ENCODE measurements at places on chromosomes 13 and 19. TPM values are rescaled to one million over a fixed set of nuclear protein-coding genes. Genes with fewer than 3 reads are reported as not detected.

DNA sequence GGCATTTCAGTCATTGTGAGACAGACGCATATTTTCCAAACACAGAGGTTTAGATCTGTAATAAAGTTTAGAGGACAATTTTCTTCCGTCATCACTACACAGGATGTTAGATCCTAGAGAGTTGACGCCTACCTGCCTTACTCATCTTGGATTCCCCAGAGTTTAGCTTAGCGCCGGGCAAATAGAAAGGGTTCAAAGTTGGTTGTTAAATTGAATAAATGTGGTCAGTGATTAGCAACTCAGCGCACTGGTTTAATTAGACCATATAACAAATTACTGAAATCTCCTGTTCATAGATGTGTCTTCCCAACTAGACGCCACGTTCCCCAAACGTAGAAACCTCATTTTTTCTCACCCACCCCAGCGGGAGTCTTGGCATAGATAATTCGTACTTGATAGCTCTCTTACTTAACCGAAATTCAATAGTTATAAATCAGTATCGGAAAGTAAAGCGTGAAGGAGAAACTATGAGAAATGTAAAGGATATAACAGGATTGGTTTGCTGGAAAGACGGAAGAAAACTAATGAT, 726 bp upstream of the UFM1 start:
- H3K4me3 ChIP-seq, result peak overlapping the region; percentile 100
- H3K36me3 ChIP-seq, result peaks cover 9% of the 10 kb centered on the region
- no peak overlapping the region for H3K27ac ChIP-seq
- H3K27me3 ChIP-seq, result no peaks in the 10 kb centered on the region
- H3K4me1 ChIP-seq, result peaks cover 2% of the 10 kb centered on the region
- DNase-seq, result no peak

PEAK3 gene
- not detected for total RNA-seq

DNA sequence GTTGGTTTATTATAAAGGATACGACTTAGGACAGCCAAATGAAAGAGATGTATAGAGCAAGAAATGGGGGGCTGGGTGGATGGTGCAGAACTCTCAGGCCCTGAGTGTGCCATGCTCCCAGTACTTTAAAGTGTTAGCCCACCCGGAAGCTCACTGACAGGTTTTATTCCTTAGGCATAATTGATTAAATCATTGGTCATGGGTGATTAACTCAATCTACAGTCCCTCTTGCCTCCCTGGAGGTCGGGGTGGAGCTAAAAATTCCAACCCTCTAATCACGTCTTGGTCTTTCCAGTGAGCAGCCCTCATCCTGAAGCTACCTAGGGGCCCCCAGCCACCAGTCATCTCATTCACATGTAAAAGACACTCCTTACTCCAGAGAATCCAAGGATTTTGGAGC, 9.9 kb upstream of the LEUTX start:
- no peak overlapping the region for H3K27ac ChIP-seq
- no peaks in the 10 kb centered on the region for H3K36me3 ChIP-seq
- peaks cover 2% of the 10 kb centered on the region for H3K4me1 ChIP-seq
- no peaks in the 10 kb centered on the region for H3K27me3 ChIP-seq

DNA sequence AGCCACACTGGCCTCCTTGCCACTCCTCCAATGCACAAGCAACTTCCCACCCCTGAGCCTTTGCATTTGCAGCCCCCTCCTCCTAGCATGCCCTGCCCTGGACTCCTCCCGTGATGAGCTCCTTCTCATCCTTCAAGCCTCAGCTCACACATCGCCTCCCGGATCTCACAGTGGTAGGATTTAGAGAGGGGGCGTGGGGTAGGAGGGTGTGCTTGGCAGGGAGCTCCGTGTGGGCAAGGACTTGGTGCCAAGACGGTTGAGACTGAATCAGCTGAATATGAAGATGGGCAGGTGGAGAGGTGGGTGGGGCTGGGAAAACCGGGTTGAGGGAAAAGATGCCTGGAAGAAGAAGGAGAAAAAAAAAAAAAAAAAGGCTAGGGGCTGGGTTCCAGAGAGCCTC, 48.4 kb upstream of the ZNRF4 start:
- DNase-seq, result no peak
- H3K36me3 ChIP-seq, result peaks cover 5% of the 10 kb centered on the region
- no peak overlapping the region for H3K27ac ChIP-seq
- H3K4me1 ChIP-seq, result no peaks in the 10 kb centered on the region

GRCh38 chr19:43524922-43525835, 1.8 kb downstream of the ETHE1 start:
- peak overlapping the region; percentile 94 for H3K4me3 ChIP-seq
- no peaks in the 10 kb centered on the region for H3K36me3 ChIP-seq
- no peak overlapping the region for H3K27ac ChIP-seq
- H3K4me1 ChIP-seq, result no peaks in the 10 kb centered on the region

ZNF507 gene
- 29.2 TPM for total RNA-seq

DNA sequence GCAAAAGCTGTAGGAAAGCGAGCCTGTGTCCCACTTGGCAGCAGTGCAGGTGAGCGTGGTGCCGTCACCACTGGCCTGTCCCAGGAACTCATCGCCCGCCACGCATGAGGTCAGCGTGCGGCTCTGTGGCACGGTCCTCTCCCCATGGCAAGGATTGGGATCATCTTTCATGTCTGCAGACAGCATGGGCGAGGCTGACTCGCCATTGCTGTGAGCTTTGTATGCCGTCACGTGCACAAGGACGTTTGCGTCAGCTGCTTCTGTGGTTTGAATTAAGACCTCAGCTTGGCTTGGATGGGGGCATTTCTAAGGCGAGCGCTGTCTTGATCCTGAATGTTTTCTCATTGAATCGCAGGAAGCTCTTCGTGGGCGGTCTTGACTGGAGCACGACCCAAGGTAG, 9.8 kb downstream of the DAZAP1 start:
- H3K36me3 ChIP-seq, result peaks cover 72% of the 10 kb centered on the region
- no peaks in the 10 kb centered on the region for H3K4me1 ChIP-seq
- H3K27ac ChIP-seq, result no peak overlapping the region
- DNase-seq, result no peak

ZNF534 gene
- not detected for total RNA-seq

NLRP11 gene
- total RNA-seq, result not detected

- H3K27ac ChIP-seq, result no peak overlapping the region
- H3K4me1 ChIP-seq, result 0 out of 2 replicates have a peak, but pooled peaks cover 1% of the 10 kb centered on the region
- H3K36me3 ChIP-seq, result no peaks in the 10 kb centered on the region
- no peak for DNase-seq
- H3K4me3 ChIP-seq, result peak overlapping the region; percentile 92
- H3K27me3 ChIP-seq, result peaks cover 4% of the 10 kb centered on the region
These were observed 533 bp downstream of the LRCH1 start for GRCh38 chr13:46553521-46553885.

COMP gene
- total RNA-seq, result not detected

DNA sequence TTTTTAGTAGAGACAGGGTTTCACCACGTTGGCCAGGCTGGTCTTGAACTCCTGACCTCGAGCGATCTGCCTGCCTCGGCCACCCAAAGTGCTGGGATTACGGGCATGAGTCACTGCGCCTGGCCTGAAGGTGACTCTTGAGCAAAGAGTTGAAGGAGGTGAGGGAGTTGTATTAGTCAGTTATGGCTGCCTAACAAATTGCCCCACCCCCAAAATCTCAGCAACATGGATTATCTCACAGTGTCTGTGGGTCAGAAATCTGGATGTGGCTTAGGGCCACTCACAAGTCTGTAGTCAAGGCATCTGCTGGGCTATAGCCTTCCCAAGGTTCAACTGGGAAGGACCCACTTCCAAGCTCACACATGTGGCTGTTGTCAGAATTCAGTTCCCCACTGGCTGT, 52.8 kb upstream of the ADGRE5 start:
- DNase-seq, result no peak
- no peak overlapping the region for H3K27ac ChIP-seq
- H3K36me3 ChIP-seq, result no peaks in the 10 kb centered on the region
- H3K4me3 ChIP-seq, result no peak overlapping the region

GRCh38 chr13:97125810-97126738, 96.1 kb upstream of the MBNL2 start:
- no peak overlapping the region for H3K4me3 ChIP-seq
- no peaks in the 10 kb centered on the region for H3K36me3 ChIP-seq
- H3K27me3 ChIP-seq, result no peaks in the 10 kb centered on the region

GRCh38 chr19:38869160-38869835, 8.8 kb downstream of the RINL start:
- no peaks in the 10 kb centered on the region for H3K27me3 ChIP-seq
- peak; percentile 46 for DNase-seq
- H3K4me3 ChIP-seq, result peak overlapping the region; percentile 75
- H3K4me1 ChIP-seq, result no peaks in the 10 kb centered on the region

- no peak overlapping the region for H3K4me3 ChIP-seq
- no peaks in the 10 kb centered on the region for H3K36me3 ChIP-seq
- H3K27ac ChIP-seq, result no peak overlapping the region
- H3K4me1 ChIP-seq, result no peaks in the 10 kb centered on the region
- DNase-seq, result no peak
These were observed 294.0 kb upstream of the MIR17HG start for GRCh38 chr13:91053318-91054065.

DNA sequence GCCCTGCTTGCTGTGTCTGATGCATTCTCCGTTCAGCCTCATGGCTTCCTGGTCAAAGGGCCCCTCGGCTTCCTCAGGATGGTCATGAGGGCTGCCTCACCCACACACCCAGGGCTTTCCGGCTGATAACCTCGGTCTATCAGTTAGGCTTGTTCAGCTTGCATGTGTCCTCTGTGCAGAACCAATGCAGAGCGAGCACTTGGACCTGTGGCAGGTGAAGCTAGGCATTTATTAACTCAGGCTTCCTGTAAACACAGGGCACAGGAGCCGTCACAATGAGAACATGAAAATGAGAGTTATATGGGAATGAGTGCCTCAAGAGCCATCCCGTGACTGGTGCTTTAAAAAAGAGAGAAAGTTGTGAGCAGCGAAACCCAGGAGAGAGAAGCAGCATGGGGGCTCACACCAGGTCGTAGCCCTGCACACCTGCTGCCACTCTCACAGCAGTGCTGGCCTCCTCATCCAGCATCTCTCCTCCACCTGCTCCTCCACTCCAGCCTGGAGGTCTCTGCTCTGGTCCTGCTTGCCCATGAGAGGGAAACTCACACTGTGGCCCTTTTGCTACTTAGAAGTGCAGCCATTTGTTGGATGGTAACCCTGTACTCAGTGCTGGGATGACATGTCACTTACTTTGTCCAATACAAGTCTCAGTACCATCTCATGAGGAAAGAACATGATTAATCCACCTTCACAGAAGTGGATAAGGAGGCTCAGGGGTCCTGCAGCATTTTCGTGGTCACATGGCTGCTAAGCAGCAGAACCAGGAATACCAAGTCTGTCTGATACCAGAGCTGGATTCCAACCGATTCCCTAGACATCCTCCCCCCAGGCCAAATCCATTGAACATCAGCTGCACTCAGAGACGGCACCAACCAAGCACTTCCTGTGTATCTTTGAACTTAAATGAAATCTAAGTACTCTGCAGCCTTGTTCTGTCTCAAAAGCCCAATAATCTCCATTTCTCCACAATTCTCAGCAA, 50.5 kb upstream of the IRS2 start:
- no peak overlapping the region for H3K4me3 ChIP-seq
- no peaks in the 10 kb centered on the region for H3K4me1 ChIP-seq
- no peak for DNase-seq
- no peaks in the 10 kb centered on the region for H3K27me3 ChIP-seq
- H3K27ac ChIP-seq, result no peak overlapping the region

GRCh38 chr19:53580871-53581835, 43.2 kb downstream of the ZNF331 start:
- H3K27ac ChIP-seq, result no peak overlapping the region
- DNase-seq, result peak; percentile 39
- H3K27me3 ChIP-seq, result no peaks in the 10 kb centered on the region
- no peaks in the 10 kb centered on the region for H3K4me1 ChIP-seq
- no peak overlapping the region for H3K4me3 ChIP-seq

ZIC5 gene
- total RNA-seq, result 52.6 TPM

Data from H9 (cell line).